ENCODE measurements at places on chromosomes 1 and 21. TPM values are rescaled to one million over a fixed set of nuclear protein-coding genes. Genes with fewer than 3 reads are reported as not detected.

TEX50 gene
- total RNA-seq: not detected

COL11A1 gene
- total RNA-seq: not detected

RIPPLY3 gene
- not detected for total RNA-seq

UBASH3A gene
- total RNA-seq: not detected

RAB42 gene
- not detected for total RNA-seq

TENT5C gene
- total RNA-seq: 19.7 TPM

PAPPA2 gene
- 3.3 TPM for total RNA-seq

ACTA1 gene
- total RNA-seq: 0.95 TPM

C1QB gene
- 108 TPM for total RNA-seq

DNA sequence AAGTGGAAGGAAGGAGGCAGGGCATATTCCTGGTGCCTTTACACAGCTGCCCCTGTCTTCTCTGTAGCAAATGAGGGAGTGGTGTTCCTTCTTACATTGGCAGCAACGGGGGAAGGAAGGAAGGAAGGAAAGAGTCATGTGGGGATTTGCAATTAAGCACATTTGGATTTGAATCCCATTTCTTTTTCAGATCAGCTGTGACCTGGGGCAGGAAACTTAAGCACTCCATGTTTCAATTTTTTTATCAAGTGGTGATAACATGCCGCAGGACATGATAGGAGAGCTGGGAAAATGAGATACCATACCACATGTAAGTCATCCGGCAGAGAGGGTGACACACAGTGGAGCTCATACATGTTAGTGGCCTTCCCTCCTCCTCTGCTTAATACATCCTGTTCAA lies 186.8 kb downstream of the APP start:
- DNase-seq: no peak

DNA sequence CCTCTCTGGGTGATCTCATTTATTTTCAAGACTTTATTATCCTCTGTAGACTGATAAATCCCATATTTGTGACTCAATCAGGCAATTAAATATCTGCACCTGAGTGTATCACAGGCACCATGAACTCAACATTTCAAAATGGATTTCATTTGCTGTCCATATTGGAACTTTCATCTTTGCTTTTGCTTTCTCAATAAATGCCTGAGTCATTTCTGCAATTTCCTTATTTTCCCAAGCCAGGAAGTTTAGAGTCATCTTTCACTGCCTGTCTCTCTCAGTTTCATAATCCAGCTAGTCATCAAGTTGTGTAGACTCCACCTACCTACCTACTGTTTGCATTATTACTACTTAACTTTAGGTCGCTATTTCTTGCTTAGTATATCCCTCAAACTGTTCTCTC lies 540.9 kb downstream of the LMO4 start:
- DNase-seq: no peak

- no peak for DNase-seq
These were observed 1.7 kb downstream of the COP1 start for GRCh38 chr1:176205332-176205914.

GRCh38 chr1:219549215-219549614 lies 63.7 kb downstream of the ZC3H11B start:
- no peak for DNase-seq

DNA sequence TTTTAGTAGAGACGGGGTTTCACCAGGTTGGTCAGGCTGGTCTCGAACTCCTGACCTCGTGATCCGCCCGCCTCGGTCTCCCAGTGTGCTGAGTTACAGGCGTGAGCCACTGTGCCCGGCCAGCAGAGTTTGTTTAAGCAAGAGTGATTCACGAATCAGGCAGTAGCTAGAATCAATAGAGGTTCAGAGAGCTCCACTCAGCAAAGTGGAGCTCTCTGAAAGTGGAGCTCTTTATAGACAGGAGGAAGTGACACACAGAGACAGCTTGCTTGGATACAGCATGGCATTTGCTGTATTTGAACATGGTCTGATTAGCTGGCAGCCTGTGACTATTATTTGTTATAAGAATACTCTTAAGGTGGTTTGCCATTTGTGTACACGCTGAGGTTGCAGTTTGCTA lies 27.1 kb upstream of the CD34 start:
- DNase-seq: no peak

GRCh38 chr1:165844114-165844798 lies 16.8 kb downstream of the UCK2 start:
- DNase-seq: no peak

- peak; percentile 66 for DNase-seq
These were observed 3.8 kb downstream of the RNF186 start for GRCh38 chr1:19811206-19811851.

DNA sequence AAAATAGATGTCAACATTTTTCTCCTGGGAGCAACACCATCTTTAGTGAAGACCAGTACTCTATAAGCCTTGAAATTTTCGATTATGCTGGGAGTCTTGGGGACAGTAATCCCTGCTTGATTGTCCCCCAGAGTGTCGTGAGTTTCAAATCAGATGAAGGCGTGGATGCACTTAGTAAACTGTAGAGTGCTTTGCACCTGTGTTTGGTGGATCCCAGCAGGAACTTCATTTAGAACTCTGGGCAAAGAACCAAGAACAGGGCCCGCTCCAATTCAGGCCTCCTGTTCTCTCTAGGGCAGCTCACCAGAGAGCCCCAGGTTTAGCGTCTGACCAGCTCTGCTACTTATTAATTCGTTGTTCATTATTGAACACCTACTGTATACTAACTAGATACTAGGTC lies 1.5 kb downstream of the GPX7 start:
- no peak for DNase-seq

GRCh38 chr1:184051138-184051484 lies 419 bp upstream of the TSEN15 start:
- DNase-seq: no peak

DNA sequence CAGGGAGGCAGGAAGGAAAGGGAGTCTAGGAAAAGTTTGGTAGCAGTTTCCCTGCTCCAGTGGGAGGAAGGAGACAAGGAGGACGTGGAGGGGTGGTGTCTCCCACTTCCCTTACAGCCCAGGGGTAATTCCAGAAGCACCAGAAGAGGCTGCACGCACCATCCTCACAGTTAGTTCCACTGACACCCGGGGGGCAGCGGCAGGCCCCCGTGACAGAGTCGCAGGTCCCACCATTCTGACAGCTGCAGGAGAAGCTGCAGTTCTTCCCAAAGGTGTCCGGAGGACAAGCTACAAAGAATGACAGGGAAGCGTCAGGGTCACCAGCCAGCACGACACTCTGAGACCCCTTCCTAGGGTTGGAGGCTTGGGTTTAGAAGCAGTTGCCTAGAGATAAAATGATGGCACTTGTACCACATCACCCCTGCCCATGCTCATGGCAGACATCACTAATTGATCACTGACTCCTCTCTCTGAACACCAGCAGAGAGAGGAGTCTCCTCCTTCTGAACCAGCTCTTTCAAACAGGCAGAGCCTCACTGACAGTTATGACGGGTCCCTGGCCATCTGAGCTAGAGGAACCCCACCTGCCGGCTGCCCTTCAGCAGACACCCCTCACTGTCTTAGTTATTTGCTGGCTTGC lies 53.3 kb downstream of the ARHGEF16 start:
- no peak for DNase-seq

- DNase-seq: peak; percentile 23
These were observed 741 bp downstream of the DUSP10 start for GRCh38 chr1:221740993-221741702.

GRCh38 chr1:101483982-101484688 lies 247.3 kb downstream of the S1PR1 start:
- no peak for DNase-seq

GRCh38 chr1:97877307-97877706 lies 43.5 kb downstream of the DPYD start:
- DNase-seq: no peak

- DNase-seq: no peak
These were observed 87.9 kb downstream of the SUSD4 start for GRCh38 chr1:223276029-223276428.

DNA sequence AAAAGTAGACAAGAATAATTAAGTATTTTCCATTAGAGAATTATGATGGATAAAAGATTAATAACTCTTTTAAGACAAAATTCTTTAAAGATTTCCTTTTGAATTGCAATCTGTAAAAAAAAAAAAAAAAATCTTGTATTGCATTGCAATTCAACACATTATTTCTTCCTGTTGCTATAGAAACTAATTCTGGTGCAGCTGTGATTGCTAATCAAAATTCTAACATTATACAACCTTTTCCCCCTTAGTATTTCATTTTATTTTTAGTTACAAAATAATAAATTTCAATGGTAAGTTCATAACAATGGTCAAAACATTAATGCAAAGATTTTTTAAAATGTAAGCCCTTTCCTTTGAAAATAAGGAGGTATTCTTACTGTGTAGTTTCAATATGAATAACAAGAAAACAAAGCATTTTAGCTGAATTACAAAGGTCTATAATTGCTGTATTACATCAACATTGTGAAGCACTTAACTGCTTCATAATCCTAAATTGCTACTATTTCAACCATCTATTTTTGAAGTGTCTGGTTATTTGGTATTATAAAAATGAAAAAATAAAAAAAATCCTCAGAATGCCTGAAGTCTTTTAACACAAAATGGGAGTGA lies 135.0 kb downstream of the SYT14 start:
- DNase-seq: no peak

- DNase-seq: peak; percentile 65
These were observed 867 bp downstream of the PTGFRN start for GRCh38 chr1:116910379-116911187.

GRCh38 chr1:83692524-83693381 lies 306.2 kb downstream of the TTLL7 start:
- no peak for DNase-seq

DNA sequence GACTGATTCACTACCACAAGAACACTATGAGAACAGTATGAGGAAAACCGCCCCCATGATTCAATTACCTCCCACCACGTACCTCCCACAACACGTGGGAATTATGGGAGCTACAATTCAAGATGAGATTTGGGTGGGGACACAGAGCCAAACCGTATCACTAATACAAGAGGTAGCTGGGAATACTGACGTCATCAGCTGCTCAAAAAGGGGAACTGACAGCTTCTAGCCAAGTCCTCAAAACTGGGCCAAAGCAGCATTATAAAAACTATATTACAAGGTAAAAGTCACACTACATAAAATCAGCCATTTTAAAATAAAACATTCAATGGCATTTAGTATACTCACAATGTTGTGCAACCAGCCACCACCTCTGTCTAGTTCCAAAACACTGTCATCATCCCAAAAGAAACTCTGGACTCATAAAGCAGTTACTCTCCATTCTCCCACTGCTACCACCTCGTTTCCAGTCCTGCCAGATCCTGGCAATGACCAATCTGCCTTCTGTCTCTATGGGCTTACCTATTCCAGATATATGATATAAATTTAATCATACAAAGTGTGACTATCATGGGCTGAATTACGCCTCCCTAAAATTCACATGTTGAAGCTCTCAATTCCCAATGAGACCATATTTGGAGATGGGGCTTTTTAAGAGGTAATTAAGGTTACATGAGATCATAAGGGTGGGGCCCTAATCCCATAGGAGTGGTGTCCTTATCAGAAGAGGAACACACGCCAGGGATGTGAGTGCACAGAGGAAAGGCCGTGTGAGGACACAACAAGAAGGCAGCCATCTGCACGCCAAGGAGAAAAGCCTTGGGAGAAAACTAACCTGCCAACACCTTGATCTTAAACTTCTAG lies 192.1 kb downstream of the SETD4 start:
- DNase-seq: no peak

DNA sequence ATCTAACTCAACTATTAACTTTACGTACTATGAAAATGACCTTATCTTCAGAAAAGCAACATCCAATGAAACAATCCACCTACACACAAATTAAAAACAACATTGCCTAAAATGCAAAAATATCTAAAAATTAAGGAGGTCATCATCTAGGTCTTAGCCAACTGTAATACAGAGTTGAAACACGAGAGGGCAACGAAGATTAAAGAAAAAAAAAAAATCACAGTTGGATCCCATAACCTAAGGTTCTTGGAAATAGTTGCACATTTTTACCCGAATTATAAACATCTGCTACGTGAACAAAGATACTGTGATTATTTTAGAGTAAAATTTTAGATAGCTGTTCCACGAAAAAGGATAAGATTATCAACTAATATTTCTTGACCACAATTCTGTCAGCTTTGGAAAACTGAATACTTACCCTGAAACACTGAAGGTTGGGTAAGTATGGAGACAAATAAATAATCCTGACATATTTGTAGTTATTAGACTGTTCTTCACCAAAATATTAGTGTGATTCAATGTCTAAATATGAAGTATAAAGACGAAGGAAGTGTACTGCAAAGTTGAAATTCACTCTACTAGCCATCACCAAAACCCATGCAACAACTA lies 88.0 kb upstream of the AK4 start:
- no peak for DNase-seq

DNA sequence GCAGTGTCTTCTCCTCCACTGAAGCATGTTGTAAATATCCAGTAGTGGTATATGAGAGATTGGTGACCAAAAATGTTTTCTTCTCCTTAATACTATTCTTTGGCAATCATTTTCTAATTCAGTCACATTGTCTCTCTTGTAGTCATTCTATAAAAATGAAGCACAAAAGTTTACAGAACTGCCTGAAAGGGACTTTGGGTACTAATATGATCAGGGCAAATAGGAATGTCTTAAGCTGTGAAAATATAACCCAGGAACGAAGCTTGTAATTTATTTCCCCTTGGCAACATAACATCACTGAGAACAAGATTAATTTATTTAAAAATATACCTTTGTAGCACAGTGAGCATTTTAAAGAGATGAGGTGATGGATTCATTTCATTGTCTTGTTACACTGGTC lies 4.9 kb downstream of the B3GALT2 start:
- DNase-seq: no peak

- no peak for DNase-seq
These were observed 26.4 kb downstream of the CD48 start for GRCh38 chr1:160685266-160685665.
